NCI-H1417 (cell line): ENCODE measurements at places on chromosomes 3 and 15.
A peak's percentile ranks its signal among the peaks of the same experiment; 100 is the strongest.

DNA sequence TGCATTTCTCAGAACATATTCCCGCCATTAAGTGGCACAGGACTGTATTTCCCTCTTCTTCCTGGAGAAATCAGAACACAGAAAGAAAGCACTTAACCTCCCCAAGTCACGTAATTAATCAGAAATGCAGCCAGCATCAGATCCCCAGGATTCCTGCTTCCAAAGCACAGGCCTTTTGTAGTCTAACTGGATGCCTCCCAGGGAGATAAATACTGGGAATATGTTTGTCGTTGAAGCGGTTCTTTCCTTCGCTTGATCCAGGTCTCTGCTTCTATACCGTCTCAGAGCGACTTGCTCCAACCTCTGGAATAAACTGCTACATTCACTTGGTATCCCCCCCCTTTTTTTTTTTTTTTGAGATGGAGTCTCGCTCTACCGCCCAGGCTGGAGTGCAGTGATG lies 198.6 kb downstream of the KBTBD8 start:
- no peak for DNase-seq

GRCh38 chr3:117133066-117133465 lies 423.5 kb downstream of the TUSC7 start:
- no peak for DNase-seq

- DNase-seq, result no peak
These were observed 146.2 kb downstream of the GREM1 start for GRCh38 chr15:32864051-32864450.

DNA sequence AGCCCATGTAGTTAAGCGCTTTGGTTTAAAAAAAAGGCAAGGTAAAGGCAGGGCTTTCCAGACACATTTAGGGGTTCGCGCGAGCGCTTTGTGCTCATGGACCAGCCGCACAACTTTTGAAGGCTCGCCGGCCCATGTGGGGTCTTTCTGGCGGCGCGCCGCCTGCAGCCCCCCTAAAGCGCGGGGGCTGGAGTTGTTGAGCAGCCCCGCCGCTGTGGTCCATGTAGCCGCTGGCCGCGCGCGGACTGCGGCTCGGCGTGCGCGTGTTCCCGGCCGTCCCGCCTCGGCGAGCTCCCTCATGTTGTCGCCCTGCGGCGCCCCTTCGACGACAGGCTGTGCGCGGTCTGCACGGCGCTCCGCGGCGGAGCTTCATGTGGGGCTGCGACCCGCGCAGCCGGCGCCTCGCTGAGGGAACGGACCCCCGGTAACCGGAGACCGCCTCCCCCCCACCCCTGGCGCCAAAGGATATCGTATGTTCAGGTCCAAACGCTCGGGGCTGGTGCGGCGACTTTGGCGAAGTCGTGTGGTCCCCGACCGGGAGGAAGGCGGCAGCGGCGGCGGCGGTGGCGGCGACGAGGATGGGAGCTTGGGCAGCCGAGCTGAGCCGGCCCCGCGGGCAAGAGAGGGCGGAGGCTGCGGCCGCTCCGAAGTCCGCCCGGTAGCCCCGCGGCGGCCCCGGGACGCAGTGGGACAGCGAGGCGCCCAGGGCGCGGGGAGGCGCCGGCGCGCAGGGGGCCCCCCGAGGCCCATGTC lies 927 bp downstream of the SMAD6 start:
- no peak for DNase-seq

GRCh38 chr3:116112696-116113095 lies 332.6 kb downstream of the LSAMP start:
- DNase-seq, result no peak

DNA sequence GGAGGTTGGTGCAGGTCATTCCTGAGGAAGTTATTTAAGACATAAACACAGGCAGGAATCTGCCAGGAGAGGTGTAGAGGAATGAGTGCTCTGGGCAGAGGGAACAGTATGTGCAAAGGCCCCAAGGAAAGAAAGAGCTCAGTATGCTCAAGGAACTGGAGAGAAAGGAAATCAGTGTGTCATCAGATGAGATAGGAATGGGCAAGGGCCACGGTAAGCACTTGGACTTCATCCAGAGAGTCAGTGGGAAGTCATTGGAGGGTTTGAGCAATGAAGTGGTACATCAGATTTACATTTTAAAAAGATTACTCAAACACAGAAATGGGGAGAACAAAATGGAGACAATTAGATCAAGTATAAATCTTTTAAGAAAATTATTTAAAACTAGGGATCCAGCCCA lies 272.2 kb downstream of the ADAMTSL3 start:
- no peak for DNase-seq

DNA sequence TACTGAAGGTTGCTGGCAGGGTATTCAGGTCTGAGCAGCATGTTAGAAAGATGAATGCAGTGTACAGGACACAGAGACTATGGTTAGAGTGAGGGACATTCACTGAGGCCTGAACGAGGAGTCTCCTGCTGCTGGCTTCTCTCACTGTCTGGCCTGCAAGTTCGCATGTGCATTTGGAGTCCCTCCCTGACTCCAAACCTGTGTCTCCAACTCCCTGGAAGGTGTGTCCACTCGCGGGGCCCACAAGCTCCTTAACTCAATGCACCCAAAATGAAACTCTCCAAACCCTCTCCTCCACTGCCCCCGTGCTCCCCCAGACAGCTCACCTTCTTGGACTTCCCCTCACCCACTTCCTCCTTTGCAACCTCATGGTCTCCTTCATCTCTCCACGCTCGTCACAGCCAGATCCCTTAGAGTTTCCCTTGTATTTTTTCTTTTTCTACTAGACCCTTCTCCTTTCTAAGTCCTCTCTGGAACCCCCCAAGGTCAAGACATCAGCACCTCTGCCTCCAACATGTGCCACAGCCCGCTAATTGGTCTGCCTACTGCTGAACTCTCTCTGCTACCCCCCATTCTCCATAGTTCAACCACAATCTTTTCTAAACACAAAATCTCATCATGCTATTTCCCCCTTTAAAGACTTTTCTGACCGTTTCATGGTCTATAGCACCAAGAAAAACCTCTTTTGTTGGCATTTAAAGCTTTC lies 58.3 kb downstream of the HES1 start:
- no peak for DNase-seq

DNA sequence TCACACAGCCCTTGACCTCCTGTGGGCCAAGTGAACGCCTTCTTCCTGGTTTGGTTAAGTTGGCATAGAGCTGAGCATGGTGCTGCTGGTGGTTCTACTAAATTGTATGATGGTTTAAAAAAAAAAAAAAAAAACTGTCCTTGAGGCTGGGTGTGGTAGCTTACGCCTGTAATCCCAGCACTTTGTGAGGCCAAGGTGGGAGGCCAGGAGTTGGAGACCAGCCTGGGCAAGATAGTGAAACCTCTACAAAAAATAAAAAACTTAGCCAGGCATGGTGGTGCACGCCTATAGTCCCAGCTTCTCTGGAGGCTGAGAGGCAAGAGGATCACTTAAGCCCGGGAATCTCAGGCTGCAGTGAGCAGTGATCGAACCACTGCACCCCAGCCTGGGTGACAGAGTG lies 58.9 kb upstream of the FLNB start:
- DNase-seq, result no peak

- no peak for DNase-seq
These were observed 35.7 kb downstream of the GPR176 start for GRCh38 chr15:39884351-39884750.

DNA sequence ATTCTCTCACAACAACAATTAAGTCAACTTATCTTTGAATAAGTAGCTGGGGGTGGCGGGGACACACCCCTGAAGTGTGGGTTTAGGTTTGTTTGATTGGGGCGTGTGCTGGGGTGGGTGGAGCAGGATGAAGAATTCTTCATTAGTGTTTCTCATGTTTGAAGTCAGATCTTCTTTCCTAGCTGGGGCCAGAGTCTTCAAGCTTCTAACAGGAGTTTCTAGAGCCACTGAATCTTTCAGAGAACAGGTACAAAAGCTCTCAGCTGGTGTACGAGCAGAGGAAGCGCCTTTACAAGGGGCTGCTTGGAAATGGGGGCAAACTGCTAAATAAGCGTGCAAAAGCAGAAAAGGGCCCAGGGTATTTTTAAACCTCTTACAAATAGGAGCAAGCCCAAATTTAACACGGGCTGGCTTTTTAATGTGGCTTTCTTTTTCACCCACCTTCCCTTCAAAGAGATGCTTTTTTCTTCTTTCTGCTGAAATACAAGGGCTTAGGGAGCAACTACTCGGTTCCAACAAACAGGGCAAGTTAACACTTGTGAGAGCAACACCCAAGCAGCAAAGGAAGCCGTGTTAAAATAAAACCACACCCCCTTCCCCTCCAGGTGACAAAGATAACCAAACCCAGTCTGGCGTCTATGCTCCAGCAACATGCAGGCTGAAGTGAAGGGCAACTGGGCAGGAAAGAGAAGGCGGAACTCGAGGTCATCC lies 86.9 kb upstream of the RASGRP1 start:
- DNase-seq, result no peak

DNA sequence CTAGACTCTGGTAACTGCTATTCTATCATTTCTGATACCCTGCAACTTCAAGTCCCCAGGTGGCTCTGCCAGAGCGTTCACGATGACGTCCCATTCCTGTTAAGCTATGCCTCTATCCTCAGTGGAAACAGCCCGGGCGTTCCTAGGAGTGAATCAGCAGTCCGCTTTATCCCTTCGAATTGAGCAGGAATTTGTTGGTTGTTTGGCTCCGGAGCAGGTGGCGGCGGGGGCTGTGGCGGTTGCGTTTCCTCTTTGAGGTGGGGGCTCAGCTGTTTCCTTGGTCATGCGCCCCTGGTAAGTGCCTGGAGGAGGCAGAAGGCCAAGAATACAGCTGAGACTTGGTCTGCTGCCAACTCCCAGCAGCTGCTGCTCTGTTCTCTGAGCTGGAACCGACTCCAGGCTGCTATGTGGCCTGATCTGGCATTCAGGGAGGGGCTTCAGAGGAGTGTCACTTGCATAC lies 25.2 kb downstream of the ARPP21 start:
- DNase-seq, result peak; percentile 92

DNA sequence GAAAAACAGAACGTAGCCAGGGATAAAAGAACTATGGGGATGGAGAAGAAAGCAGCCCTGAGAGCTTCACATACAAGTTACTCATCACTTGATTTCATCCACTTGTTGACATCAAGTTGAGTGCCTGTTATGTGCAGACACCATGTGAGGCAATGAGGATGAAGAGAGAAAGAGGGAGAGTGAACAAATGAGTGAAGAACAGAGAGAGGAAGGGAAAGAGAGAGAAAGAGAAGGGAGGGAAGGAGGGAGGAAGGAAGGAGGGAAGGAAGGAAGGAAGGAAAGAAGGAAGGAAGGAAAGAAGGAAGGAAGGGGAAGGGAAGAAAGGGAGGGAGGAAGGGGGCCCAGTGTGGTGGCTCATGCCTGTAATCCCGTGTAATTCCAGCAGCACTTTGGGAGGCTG lies 72.3 kb upstream of the SMAD3 start:
- no peak for DNase-seq

- no peak for DNase-seq
These were observed 32.7 kb downstream of the CCNL1 start for GRCh38 chr3:157127268-157127667.

DNA sequence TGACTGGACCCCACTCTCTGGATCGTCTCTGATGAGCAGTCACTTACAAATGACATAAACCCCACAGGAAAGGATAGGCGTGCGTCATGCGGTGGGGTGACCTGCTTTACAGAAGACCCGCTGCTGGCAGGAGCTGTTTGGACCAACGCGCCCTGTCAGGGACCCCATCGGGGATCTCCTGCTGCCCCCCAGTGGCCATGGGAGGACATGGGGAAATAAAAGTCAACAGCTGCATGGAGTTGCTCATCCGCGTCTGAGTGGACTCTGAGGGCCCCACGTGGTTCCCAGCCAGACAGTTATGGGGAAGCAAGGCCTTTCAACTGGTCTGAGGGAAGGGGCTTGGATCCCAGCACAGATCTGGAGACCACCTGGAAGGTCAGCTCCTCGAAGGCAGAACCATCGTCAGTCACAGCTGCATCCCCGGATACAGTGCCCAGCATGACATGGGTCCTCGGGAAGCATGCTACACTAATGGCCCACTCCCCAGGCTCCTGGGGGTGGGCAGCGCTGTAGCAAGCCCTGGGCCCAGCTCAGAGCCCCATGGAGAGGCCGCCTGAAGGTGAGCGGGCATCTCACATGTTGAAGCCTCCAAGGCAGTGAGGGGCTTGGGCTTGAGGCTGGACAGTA lies 32.1 kb downstream of the PTH1R start:
- DNase-seq, result peak; percentile 69

GRCh38 chr3:178671791-178672190 lies 135.6 kb downstream of the KCNMB2 start:
- peak; percentile 24 for DNase-seq

- DNase-seq, result peak; percentile 30
These were observed 53.6 kb downstream of the RHCG start for GRCh38 chr15:89442671-89443307.

- DNase-seq, result no peak
These were observed 15.2 kb upstream of the ITGA11 start for GRCh38 chr15:68447209-68447608.

DNA sequence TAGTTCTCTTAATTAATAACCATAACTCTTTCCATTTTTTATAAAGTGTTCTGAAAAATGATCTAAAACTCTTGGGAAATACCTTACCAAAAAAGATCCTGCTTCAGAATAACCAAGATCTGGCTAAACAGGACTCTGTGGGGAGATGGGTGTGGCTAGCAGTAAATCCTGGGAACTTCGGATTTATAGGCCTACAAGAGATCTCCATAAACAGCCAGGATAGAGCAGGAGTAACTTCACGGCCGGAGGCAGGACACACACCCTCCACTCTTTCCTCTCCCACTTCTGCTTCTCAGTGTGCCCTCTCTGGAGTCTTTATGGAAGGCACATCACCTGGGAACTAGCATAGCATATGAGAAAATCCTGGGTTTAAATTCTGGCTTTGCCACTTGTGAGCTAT lies 309.4 kb upstream of the SOX2 start:
- DNase-seq, result no peak

DNA sequence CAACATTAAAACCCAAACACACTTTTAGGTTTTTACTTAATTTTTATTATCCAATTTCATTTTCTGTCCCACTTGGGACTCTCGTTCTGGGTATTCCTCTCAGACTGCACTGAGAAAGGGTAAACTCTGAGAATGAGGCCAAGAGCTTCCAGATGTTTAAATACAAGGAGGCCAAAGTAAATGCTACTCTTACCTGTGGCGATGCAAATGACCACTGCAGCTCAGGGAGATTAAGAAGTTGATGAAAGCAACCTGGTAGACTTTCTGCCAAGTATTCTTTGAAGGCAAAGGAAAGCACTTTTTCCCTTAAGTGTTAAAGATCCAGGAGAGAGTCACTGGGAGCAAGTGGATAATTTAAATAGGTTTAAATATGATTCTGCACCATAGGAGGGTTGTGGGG lies 39.1 kb downstream of the NPTN start:
- no peak for DNase-seq

DNA sequence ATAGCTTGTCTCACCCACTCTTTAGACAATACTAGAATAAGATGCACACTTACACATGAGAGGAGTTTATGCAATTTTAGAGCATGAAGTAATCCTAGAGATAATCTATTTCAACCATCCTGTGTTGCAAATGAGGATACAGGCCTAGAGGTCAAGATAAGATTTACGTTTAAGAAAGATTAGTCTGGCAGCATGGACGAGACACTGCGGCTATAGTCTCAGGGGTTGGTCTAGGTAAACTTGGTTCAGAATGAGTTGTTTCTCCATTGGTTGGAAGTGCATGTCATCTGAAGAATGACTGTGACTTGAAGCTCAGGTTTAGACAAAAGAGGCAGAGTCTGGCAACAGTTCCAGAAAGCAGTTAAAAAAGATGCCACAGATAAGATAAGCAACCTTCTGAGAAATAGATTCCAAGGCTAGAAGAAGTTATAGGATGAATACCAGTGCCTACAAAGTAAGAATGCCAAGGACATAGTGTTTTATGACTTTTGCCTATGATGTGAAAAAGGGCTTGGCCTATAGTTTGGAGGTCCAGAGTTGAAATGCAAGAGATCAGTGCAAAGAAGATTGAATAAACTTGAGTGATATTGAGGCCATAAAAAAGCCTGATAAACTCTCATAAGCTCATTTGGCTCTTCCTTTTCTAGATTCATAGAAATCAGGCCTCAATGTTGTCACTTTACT lies 631.0 kb downstream of the SQOR start:
- DNase-seq, result no peak
